ENCODE measurements at places on chromosomes 16 and 17.

DNA sequence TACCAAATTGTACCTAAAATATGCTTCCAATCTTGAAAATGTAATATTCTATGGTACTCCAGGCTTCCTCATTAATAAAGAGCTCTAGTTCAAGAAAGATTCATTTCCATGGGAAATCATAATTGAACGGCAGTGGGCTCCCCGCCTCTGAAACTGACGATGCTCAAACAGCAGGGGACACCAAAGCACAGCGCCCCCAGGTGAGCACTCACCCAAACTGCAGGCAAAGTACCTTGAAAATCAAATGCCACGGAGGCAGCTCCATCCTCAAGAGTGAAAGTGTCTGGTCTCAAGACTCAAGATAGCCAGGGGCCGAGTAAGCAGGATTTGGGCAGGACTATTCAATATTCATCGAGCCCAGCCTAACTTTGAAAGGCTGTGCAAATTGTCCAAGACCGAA is 217.4 kb upstream of the TNRC6C start:
- peak; percentile 6 for DNase-seq

DNA sequence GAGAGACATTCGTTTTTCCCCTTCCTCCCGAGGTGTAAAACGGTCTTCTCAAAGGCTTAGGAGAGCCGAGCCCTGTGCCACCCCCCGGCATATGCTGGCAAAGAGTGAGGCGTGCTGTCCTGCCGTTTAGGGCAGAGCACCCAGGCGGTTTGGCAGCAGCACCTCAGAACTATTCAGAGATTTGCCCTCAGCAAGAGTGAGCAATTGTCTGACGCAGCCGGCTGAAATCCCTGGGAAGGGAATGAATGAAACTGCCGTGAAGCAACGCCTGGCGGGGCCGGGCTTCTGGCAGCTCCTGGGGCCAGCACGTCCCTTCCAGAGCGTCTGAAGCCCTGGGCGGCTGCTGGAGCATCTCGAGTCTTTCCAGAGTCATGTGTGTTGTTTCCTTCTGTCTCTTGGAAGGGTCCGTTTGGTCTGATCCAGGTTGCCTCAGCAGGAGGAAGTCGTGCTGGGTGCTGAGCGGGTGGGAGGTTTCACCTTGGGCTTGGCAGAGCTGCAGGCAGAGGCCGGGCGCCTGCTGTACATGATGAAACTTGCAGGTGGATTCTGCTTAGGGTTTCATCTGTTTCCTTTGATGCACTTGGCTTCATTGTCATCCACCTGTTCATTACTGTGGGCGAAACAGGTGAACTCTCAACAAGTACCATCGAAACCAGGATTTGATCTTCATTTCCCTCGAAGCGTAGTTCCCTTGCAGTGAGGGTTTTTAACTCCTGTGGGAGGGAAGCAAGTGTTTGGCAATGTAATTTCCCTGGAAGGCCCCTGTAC is 35.4 kb downstream of the TBCD start:
- DNase-seq = no peak

DNA sequence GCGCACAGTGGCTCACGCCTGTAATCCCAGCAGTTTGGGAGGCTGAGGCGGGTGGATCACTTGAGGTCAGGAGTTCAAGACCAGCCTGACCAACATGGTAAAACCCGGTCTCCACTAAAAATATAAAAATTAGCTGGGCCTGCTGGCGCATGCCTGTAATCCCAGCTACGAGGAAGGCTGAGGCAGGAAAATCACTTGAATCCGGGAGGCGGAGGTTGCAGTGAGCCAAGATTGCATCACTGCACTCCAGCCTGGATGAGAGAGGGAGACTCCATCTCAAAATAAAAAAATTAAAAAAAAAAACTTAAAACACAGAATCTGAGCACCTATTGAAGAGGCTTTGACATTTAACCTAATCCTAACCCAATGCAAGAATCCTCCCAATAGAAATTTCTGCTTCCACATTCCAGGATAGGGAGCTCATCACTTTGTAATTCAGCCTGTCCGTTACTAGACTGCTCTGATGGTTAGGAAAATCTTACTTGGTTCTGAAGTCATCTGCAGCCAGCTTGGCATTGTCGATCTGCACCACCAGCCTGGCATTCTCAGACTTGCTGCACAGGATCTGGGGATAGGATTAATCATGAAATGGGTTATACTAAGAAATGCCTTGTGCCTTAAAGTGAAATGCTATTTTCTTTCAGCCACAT is 2.1 kb downstream of the KRT33B start:
- DNase-seq = no peak

DNA sequence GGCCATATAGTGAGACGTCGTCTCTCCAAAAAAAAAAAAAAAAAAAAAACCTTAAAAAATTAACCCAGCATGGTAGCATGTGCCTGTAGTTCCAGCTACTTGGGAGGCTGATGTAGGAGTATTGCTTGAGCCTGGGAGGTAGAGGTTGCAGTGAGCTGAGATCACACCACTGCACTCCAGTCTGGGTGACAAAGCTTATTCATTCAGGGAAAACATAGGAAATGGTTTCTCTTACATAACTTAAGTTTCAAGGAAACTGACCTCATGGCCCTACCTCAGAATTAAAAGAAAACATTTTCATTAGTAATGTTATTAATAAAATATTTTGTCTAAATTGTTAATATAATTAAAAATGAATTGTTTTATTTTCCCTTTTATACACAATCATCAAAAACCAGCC is 31.4 kb downstream of the COG1 start:
- no peak for DNase-seq

GRCh38 chr17:68387435-68388218 is 69.7 kb downstream of the WIPI1 start:
- no peak for DNase-seq

GRCh38 chr16:78896280-78896679 is 704.3 kb downstream of the MAF start:
- DNase-seq = no peak

DNA sequence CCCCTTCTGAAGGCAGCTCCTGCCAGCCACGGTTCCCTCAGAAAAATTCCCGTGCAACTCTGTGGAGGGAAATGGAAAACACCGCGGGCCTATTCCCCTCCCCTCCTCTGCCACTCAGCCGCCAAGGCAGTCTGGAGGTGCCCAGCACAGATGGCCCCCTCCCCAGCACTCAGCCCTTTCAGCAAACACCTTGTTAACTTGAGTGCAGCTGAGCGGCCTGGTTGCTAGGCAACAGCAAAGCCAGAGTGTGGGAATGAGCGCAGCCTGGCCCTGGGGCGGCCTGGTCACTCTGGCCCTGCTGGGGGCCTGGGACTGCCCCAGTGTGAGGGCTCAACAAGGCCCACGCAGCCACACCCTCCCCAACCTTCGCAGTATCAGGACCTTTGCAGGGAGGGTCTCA is 32.8 kb downstream of the CACNA1G start:
- no peak for DNase-seq

GRCh38 chr17:289409-289808 is 63.2 kb downstream of the RPH3AL start:
- no peak for DNase-seq

DNA sequence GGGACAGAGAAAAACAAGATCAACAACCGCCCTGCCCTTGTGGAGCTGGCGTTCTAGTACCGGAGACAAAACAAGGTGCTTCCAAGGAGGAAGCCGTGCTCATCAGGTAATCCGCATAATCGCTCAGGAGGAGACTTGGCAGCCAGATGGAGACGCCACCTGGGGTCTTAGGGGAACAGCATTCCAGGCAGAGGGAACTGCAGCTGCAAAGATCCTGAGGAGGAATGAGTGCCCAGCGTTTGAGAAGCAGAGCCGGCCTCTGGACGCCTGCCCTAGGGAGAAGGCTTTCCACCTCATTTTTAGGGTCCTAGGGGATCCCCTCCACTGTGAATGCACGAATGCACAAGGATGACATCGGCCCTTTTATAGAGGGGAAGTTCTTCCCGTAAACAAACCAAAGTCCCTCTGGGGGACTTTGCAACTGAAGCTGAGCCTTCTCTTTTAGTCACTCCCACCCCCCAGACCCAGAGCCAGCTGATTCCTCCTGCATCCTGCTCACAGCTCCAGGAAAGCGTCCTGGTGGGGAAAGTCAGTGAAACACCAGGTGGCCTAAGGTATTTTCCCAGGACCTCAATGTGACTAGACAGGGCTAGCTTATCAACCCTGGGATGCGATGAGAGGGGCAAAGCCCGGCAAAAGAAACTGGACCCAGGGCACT is 13.2 kb upstream of the MPRIP start:
- DNase-seq = no peak

DNA sequence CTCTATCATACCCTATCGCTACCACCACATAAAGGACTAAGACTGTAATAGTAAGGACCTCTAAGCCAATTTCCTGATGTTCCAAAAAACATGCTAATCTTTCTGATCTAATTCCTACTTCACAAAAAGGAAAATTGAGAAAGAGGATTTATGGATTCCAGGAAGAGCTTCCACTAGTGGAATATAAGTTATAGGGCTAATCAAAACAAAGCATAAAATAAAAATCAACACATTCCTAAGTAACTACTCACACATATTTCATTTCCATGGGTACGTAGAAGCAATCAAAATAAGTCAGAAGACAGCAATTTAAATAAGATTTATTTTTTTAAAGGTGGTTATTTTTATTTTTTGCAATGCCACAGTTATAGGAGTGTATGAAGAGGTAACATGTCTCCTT is 12.4 kb downstream of the CCDC43 start:
- no peak for DNase-seq

DNA sequence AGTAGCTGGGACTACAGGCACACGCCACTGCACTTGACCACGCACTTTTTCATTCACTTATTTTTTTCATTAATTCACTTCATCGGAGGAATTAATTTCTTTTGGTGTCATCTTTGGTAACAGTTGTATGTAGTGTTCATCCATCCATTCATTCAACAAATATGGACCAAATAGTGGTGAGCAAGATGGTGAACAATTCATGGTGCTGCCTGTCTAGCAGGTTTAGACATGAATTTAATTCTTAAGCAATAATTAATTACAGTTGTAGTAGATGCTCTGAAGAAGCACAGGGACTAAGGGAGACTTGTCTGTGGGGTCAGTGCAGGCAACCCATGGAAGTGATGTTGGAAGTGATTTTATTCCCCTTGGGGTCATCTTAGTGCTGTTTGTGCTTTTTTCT is 22.4 kb downstream of the GDE1 start:
- DNase-seq = no peak

DNA sequence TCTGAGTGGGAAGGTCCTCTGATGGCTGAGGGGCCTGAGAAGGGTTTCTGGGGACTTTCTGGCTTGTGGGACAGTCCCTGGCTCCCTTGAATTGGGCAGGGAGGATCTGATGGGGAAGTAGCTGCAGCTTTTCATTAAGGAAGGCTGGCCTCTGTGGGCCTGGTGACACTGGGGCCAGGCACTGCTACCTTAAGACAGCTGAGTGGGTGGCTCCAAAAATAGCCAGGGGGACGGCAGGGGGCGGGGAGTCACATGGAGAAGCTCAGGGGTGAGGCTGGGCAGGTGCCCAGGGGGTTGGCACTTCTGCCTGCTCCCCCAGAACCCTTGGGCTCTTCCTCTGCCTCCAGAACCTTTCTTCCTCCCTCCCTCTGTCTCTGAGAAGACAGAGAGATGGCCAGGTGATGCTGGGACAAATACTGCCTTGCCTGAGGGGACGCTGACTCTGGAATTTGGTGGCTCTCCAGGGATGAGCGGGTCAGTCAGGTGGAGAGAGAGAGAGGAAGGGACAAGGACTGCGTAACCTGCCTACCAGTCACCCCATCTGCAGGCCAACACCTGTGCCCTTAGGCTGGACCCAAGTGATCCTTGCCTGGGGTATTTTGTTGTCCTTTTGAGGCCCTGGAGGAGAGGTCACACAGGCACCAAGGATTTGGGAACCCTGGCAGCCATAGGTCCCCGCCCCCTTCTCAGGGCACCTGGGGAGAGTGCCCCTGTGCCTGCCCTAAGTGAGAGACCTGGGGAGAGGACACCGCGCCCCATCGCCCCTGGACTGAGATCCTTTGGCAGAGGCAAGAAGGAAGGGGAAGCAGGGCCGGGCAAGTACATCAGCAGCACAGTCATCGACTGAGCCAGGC is 1.7 kb upstream of the SGCA start:
- no peak for DNase-seq

- no peak for DNase-seq
These were observed 123.0 kb downstream of the KCNJ2 start for GRCh38 chr17:70292366-70292765.
